Retina (tissue), 1 donor: ENCODE measurements at places on chromosomes 13 and 19.

DNA sequence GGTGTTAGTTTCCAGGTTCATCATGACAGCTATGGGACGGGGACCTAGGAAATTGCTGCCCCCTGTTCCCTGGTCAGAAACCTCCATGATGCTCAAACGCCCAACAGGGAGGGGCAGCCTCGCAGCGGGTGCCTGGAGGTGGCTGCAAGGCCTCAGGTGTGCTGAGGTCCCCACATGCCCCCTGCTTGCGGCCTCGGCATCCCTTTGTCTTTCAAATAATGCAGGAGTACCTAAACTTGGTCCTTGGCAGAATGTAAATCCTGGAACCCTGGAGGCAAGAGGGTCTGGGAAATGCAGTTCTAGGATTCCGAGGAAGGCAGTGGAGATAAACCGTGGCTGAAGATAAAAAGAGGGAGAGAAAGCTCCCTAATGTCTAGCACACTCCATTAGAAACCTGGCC lies 52.4 kb downstream of the SKA3 start:
- no peak for DNase-seq

- DNase-seq: no peak
Observed at GRCh38 chr19:48274173-48274572, 4.3 kb downstream of the ZNF114 start.

DNA sequence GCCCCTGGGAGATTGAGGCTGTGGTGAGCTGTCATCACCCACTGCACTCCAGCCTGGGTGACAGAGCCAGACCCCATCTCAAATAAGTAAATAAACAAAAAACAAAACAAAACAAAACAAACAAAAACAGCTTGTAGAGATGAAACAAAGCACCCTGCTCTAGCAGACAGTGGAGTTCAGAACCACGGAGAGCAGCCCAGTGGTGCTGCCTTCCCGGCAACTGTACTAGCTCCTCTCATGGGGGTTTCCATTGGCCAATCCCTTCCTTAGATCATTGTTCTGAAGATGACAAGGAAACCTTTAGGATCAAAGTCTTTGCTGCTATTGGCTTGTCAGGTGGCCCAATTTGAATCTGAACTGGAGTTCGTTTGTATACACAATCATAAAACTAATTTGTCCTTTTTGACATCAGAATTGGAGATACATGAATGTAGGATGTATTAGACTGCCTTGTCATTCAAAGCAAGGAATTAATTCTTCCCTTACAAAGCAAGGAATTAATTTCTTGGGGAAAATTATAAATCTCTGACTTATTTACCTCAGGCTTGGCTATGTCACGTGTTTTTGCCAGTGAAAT lies 19.7 kb upstream of the SYCN start:
- no peak for DNase-seq

- DNase-seq: no peak
Observed at GRCh38 chr19:18312092-18312534, 10.8 kb downstream of the LSM4 start.

- DNase-seq: no peak
Observed at GRCh38 chr13:37960427-37960826, 90.9 kb upstream of the TRPC4 start.

- DNase-seq: no peak
Observed at GRCh38 chr19:12875086-12875485, 6.2 kb downstream of the DNASE2 start.
